ENCODE measurements at places on chromosomes 6 and 20.
A peak's percentile ranks its signal among the peaks of the same experiment; 100 is the strongest.

GRCh38 chr6:34791164-34791700, 651 bp upstream of the BLTP3A start:
- no peak for DNase-seq

DNA sequence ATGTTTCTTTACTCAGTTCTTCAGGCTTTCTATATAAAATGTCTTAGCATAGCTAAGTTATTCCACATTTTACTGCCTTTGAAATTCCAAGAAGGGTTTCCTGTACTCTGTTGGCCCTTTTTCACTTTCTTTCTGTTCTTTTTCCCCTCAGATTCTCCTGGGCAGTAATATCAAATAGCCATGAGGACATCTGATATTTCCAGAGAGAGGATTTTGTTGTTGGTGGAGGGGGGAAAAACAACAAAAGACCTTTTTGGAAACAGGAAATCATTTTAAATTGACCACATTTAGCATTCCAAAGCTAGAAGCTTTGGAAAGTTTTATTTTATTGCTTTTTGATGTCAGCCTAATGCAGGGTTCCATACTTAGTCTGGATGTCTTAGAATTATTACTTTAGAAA, 445.4 kb downstream of the GJA1 start:
- no peak for DNase-seq

DNA sequence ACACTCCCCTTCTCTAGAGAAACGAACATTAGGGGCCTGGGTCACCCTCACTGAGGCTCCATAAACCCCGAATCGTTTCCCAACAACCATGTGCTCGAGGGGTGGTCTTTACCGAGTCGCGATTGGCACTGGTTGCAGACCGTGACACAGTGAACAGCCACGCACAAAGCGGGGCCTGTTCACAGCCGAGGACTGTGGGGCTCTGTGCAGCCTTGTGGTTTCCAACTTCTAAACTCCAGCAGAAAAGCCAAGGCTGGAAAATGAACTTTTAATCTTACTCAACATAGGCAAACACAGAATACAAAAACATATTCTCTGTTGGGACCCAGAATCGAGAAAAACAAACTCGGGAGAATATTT, 19.0 kb downstream of the RRBP1 start:
- DNase-seq: no peak

DNA sequence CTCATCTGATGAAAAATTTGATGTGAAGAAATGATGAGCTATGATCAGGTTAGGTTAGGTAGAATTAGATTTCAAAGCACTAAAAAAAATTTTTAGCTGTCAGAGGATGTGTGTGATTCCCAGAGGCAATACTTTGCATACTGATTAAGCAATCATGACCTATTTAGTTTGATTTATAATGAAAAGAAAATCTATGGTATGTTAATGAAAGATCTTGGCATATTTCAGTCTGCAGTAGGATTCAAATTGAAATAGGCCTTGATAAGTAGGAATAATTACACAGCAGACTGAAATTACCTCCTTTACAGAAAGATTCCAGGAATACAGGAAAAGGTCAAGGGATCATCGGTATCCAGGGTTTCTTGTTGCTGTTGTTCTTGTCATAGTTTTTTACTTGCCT, 69.3 kb downstream of the HDDC2 start:
- no peak for DNase-seq

DNA sequence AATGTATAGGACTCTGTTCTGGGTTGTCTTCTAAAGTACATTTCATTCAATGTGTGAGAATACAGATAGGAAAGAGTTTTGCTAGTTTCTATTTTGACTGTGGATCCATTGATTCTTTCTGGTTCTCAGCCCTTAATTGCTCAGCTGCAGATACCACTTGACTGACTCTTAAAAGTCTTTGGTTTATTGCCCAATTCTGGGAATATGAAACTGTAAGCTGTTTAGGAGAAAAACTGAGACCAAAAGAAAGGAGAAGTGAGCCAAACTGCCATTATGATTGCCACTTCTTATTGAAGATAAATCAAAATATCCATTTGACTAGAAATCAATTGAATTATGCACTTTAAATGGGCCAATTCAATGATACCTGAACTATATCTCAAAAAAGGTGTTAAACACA, 211.4 kb downstream of the ESR1 start:
- no peak for DNase-seq

DNA sequence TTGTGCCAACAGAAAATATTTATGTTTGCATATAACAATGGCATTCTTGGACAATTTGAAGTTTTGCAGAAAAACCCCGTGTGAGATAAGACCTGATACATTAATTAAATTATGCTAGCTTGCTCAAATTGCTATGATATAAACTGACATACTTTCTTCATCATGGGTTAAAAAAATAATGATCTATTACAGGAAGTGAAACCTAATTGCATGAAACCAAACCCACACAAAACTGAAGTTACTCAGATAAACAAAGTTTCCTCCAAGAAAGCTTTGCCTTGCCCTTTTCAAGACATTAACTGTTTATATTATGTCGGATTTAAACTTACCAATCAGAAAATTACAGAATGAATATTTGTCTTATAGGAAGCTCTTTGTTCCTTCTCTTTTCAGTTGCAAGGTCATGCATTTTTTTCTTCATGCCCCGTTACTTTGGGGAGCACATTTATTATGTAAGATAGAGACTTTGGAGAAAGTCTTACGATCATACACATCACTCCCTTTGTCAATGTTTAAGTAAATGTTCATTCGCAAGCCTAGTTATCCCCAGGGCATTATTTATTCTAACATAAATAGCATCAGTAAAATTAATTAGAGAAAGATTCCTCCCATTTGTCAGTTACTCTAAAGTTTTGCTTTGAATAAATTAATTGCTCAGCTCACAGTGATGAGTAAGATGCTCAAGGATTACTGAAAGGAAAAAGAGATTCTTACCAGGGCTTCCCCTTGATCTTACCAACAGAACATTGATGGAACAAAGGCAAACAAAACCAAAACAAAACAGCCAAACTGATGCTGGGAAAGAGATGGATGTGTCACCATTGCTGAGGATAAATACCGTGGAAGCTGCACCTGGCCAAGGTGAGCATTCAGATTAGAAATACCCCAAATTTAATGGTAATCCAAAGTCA, 14.8 kb upstream of the TMEM244 start:
- DNase-seq: no peak

- no peak for DNase-seq
Measured at GRCh38 chr6:129679758-129680157, 30.2 kb downstream of the ARHGAP18 start.

- no peak for DNase-seq
Measured at GRCh38 chr20:36541227-36541767, at the start of gene MYL9. Gene MYL9 (plus strand): TSS chr20:36541519. CDS start chr20:36544885, 3,366 bp downstream.

- DNase-seq: no peak
Measured at GRCh38 chr6:137690034-137690433, 177.0 kb upstream of the TNFAIP3 start.

GRCh38 chr20:51800060-51800871, 2.1 kb downstream of the SALL4 start:
- DNase-seq: peak; percentile 80

Measured in NCI-H1417 (cell line).